Stimulated activated CD8-positive, alpha-beta memory T cell treated with anti-CD3 and anti-CD28 coated beads, Interleukin-15, amount 100 ng/mL, for 24 hours (primary cell): ENCODE measurements at places on chromosomes 7 and 10.

- peak; percentile 0 for DNase-seq
Observed at GRCh38 chr7:137846827-137847567, at the start of gene DGKI. DGKI (minus strand) TSS chr7:137846974.

DNA sequence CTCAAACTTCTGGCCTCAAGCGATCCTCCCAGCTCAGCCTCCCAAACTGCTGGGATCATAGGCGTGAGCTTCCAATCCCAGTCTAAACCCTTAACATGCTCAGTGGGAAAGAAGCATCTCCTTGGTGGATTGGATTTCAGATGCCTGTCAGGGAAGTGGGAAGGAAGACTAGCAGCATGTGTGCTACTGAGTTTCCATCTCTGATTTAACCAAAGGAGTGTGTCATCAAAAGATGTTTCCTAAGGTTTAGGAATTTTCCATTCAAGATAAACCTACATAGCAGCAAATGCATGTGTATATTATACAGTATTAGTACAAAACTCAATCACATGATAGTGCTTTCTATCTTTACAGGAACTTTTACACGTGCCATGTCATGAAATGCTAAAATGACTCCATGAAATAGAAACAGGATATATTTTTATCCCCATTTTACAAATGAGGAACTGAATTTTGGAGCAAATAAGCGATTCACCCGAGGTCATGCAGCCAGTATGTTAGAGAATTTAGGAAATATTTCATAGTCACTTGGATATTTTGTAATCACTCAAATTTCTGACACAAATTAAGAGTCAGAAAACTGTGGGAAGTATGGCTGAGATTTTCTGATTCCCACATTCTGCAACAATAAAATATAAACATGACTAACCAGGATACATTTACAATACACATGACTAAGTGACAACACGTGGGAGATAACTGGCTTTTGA, 11.4 kb upstream of the TMEM26 start:
- DNase-seq, result no peak

GRCh38 chr7:114784746-114785145, 137.1 kb upstream of the MDFIC start:
- DNase-seq, result no peak

- DNase-seq, result no peak
Observed at GRCh38 chr10:62688971-62689700, 115.4 kb upstream of the ADO start.
